Umbilical cord (tissue), 2 donors: ENCODE measurements at places on chromosomes 4 and X.

DNA sequence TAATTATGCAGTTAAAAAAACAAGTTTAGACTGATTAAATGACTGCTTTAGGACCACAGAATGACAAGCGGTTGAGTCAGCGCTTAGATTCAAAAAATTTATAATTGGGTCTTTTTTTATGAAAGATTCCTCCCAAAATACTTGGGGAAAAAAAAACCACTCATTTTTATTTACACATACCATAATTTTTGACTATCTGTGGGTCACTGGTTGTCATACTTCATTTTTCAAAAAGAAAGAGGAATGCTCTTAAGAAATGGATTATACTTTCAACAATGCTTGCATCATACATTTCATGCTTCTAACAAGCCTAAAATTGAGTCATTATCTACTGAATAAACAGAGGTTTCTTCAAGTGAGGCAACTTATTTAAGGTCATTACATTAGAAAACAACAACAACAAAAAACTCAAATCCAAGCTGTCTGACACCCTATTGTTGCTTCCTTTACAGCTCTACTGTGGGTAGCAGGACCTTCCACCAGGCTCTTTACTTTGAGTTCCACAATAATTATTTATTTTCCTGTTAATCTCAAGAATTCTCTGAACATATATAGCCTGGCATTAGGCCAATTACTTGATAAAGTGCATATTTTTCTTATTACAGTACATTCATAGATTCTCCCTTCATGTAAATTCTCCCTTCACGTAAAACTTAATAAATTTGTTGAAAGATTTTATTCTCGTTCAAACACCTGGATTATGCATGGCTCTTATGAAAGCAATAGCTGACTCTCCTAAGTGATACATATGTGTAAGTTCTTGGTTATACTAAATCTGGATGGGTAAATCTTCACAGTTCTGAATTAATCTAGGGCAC is 445.5 kb downstream of the PCDH10 start:
- DNase-seq, result no peak

GRCh38 chrX:38678821-38679220 is 117.5 kb downstream of the TSPAN7 start:
- DNase-seq, result no peak

GRCh38 chrX:118495958-118496762 is 545 bp downstream of the DOCK11 start:
- peak; percentile 19 for DNase-seq

DNA sequence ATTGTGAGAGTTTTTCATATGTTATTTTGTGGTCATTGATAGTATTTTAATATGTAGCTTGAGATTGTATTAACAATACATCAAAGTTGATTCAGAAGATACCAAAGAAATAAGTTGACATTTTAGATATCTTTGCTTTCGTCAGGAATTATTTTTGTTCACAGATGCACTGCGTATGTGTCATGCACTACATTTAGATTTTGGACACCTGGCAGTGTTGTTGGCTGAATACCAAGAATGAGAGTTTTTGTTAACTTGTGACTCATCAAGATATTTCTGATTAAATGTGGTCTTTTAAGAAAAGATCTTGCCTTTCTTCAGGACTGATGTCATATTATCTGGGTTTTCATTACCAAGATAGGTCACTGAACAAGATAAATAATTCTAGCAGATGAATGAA is 633.4 kb downstream of the CENPC start:
- DNase-seq, result peak; percentile 34

DNA sequence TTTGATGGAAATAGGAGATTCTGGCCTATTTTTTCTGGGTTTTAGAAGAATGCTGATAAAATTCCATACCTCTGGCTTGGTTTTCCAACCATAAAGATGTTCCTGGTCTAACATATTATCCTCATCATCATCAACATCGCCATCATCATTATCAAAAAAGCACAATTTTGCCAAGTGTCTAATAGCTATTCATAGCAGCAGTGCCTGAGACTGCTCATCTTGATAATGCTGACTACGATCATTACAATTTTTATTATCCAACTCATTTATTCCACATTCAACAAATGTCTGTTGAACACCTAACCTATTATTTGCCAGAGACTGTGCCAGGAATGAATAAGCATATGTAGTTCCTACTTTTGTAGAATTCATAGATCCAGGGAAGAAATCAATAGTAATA is 303.5 kb upstream of the GATB start:
- DNase-seq, result no peak

DNA sequence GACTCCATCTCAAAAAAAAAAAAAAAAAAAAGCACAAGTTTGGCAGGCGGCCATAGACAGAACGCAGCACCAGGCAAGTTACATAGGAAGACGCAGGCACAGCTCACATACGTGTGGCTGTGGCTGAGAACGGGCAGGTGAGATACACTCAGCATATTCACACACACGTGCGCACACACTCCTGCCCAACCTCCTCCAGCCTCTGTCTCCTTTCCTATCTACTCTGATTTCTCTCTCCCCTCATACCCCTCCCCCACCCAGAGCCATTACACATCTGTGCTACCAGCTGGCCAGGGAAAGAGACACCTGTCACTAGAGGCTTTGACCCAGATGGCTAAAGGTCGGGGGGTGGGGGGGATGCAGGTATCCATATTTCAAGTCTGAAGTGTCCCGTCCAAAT is 2.2 kb upstream of the SLC38A5 start:
- no peak for DNase-seq

DNA sequence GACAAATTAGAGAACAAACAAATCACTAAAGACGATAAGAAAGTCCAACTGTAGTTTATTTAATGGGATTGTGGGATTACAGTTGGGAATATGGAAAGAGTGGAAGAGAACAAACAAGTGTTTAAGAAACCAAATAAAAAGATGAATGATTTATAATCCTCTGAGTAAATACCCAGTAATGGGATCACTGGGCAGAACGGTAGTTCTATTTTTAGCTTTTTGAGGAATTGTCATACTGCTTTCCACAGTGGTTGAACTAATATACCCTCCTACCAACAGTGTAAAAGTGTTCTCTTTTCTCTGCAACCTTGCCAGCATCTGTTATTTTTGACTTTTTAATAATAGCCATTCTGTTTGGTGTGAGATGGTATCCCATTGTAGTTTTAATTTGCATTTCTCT is 15.0 kb downstream of the C4orf51 start:
- DNase-seq, result no peak

- no peak for DNase-seq
These were observed 5.8 kb upstream of the USO1 start for GRCh38 chr4:75718529-75718928.

DNA sequence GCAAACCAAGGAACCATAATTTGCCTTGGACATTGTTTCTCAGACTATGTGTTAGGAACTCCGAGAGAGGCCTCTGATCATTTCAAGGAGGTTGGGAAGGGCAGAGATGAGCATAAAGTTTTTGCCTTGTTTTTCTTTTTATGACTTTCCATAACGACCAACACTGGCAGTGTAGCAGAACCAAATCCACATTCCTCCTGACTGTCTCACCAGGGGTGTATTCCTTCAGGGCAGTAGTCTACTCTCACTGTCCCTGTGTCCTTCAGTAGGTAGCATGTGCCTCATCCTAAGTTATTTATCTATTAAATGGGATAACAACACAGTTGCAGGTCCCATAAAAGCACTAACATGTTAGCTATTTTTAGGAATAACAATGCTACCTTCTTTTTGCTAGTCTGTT is 20.8 kb downstream of the EGFL6 start:
- no peak for DNase-seq

DNA sequence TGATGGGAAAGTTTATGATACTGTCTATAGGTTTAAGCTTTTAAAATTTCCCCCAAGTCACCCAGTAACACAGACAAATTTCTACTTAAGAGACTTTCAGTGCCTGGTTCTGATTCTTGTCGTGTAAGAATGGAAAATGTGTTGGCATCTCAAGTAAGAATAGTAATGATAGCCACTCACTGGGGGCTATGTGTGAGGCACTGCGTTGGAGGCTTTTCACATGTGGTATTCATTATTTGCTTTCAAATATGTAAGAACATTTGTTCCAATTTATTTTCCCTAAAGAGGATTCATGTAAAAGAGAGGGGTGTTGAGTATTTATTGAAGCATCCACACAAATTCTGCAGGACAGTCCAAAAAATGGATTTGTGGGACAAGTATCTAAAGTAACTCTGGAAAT is 143.6 kb downstream of the FNIP2 start:
- DNase-seq, result no peak

GRCh38 chr4:140930011-140930410 is 173.8 kb upstream of the TBC1D9 start:
- DNase-seq, result no peak

DNA sequence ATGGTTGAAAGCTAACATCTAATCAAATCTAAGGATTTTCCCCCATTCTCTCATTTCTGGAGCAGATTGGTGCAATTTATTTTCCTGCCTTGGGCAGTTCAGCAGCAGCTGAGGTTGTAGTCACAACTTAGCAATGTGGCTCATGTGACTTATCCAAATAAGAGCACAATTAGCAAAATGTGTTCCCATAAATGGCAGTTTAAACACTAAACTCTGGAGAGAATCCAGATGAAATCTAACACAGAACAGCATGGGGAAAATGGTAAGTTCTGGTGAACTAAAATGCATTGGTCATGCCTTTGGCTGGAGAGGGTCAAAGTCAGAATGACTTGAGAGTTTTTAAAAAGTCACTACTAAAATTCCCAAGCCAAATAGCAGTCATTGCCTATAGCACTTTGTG is 422.6 kb upstream of the DIPK2B start:
- peak; percentile 30 for DNase-seq

DNA sequence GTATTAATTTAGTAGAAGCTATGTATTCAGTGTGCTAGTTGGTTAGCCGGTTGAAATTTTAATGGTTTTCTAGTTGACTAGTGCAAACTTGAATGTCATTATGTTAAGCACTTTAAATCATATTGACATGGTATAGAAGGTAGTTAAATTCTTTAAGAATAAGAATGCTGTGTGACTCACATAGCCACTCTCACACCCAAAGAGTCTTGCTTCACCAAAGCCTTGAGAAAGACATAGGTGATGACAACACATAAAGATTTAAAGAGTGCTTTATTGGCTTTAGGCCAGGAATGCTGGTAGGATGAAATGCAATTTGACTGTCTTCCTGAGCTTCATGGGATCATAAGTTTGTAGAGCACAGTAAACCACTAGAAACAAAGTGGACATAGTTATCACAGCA is 85.3 kb downstream of the DCAF8L2 start:
- no peak for DNase-seq

DNA sequence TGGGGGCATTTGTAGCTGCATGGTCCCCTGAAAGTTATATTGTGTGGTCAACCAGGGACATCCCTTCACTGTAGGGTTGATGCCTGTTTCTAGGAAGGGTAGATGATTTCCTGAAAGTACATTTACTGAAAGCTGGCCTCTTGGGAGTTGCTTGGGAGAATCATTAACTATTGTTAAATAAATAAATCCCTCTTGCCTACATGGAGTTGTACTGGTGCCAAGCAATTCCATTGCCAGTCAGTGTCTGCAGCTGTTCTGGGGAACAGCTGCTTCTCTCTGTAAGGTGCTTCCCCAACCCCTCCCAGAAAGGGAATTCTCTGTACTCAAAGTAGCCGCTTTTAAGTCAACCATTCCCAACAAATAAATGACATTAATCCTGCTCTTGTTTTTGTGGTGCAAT is 51.1 kb downstream of the C4orf51 start:
- DNase-seq, result no peak

GRCh38 chrX:80489166-80489565 is 68.9 kb downstream of the TENT5D start:
- DNase-seq, result no peak

DNA sequence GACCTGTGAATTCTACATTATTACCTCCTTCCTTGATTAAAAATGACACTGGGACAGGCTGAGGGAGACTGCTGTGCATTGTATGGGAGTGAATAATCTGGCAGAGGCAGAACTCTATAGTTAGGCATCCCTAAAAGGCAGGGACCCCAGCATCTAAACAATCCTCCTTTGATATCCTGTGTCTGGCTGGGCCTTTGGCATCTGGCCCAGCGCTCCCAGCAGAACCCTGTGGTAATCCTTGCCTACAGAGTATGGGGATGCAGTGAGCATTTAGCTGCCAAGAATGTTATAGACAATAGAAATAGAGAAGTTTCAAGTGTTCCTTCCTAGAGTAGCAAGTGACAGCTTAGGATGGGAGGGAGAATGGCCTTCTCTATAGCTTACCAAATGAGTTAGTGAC is 38.5 kb downstream of the ZCCHC12 start:
- DNase-seq, result peak; percentile 59

DNA sequence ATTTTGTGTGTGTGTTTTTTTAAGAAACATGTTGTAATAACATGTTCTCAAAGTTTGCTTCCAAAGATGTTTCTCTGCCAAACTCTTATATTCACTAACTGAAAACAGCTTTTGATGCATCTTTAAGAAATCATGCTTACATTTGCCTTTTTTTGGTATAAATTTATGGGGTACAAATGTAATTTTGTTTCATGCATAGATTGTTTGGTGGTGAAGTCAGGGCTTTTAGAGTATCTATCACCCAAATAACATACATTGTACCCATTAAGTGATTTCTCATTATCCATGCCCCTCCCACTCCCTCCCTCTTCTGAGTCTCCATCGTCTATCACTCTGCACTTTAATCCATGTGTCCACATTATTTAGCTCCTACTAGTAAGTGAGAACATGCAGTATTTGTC is 30.8 kb downstream of the SPINK2 start:
- no peak for DNase-seq

- DNase-seq, result no peak
These were observed 10.4 kb downstream of the OGT start for GRCh38 chrX:71543316-71543715.

- DNase-seq, result no peak
These were observed 148.6 kb downstream of the GC start for GRCh38 chr4:71635139-71635748.

GRCh38 chrX:31580726-31581125 is 508.9 kb upstream of the FTHL17 start:
- DNase-seq, result no peak

DNA sequence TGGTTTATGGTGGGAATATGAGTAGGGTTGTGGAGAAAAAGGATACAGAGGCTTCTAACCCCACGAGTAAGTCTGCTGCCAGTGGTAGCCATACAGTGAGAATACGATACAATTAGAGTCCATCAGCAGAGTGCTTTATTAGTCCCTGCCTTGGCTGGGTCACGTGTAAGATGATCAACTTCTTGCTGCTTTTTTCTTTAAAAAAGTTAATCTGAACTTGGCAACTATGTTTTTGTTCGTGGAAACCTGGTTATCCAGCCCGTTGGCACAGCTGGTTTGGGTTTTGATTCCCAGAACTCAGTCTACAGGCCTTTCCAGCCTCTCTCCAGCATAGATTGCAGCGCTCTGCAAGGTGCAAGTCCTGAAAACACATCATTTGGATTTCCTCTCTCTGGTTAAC is 53.1 kb upstream of the LSM6 start:
- no peak for DNase-seq
